ENCODE measurements at places on chromosomes 16 and 17. TPM values are rescaled to one million over a fixed set of nuclear protein-coding genes. Genes with fewer than 3 reads are reported as not detected.

The TNRC6C gene
- 19.6 TPM for total RNA-seq

The ENPP7 gene
- 0.16 TPM for total RNA-seq

The TMEM106A gene
- 18.2 TPM for total RNA-seq

The HCRT gene
- not detected for total RNA-seq

The DBNDD1 gene
- 0.18 TPM for total RNA-seq

The CUEDC1 gene
- total RNA-seq = not detected

The SPNS2 gene
- total RNA-seq = 0.17 TPM

The SLC43A2 gene
- 1.7 TPM for total RNA-seq

The CA7 gene
- total RNA-seq = 0.39 TPM

The TMEM238L gene
- not detected for total RNA-seq

The CA4 gene
- not detected for total RNA-seq

The GGT6 gene
- total RNA-seq = not detected

GRCh38 chr16:85642762-85643358 lies 29.7 kb downstream of the GSE1 start:
- no peaks in the 10 kb centered on the region for H3K27me3 ChIP-seq
- no peak overlapping the region for H3K4me3 ChIP-seq
- no peaks in the 10 kb centered on the region for H3K4me1 ChIP-seq
- no peaks in the 10 kb centered on the region for H3K36me3 ChIP-seq

DNA sequence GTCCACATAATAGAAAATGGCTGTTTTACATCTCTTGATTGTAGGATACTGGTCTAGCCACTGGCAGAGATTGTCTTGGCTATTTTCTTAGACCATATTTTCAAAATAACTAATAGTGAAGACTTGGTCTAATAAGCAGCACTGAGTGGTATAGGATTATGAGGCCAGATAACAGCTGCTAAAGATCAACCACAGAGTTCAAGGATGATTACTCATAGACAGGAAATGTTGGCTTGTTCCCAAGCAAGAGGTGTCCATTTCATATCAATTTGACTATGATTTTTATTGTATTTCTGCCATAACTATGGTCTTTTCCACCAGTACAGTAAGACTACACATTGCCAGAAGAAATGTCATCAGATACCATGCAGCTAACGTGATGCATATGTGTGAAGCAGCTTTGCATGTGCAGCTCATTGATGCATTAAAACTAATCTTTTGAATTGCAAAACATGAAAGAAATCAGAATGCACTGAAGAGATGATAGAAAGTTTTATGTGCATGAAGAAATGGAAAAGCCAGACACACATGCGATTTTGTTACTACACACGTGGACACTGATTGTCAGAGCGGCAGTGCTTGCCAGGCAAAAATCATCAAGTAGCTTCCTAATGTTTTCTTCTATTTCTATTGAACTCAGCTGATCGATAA lies 693.3 kb downstream of the CDH11 start:
- H3K4me1 ChIP-seq = no peaks in the 10 kb centered on the region
- no peak overlapping the region for H3K27ac ChIP-seq
- H3K27me3 ChIP-seq = no peaks in the 10 kb centered on the region
- H3K36me3 ChIP-seq = no peaks in the 10 kb centered on the region
- DNase-seq = no peak

GRCh38 chr17:22221344-22221743 lies 529.0 kb downstream of the KCNJ18 start:
- no peaks in the 10 kb centered on the region for H3K36me3 ChIP-seq
- DNase-seq = no peak
- H3K4me3 ChIP-seq = no peak overlapping the region
- no peaks in the 10 kb centered on the region for H3K27me3 ChIP-seq
- no peak overlapping the region for H3K27ac ChIP-seq

DNA sequence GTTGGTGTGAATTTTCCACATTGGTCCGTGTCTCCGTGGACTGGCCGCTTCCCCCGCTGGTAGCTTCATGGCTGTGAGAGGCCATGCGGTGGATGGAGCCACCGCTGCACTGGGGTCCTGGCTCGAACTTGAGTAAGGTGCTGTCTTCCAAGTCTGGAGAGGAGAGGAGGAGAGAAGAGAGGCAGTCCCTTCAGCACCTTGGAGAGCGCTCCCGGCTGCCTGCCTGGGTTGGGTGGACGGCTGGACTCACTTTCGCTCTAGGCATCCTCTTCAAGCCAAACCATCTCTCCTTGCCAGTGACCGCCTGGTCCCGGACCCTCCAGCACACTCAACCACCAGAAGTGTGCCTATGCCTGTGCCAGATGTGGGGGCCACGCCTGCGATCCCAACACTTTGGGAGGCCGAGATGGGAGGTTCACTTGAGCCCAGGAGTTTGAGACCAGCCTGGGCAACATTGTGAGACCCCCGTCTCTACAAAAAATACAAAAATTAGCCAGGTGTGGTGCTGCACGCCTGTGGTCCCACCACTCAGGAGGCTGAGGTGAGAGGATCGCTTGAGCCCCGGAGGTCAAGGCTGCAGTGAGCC lies 6.2 kb downstream of the JPH3 start:
- H3K27ac ChIP-seq = no peak overlapping the region
- peak; percentile 27 for DNase-seq
- no peaks in the 10 kb centered on the region for H3K36me3 ChIP-seq

GRCh38 chr17:3879186-3879585 lies 13.7 kb downstream of the CAMKK1 start:
- H3K4me1 ChIP-seq = no peaks in the 10 kb centered on the region
- H3K36me3 ChIP-seq = peaks cover 2% of the 10 kb centered on the region
- peak overlapping the region; percentile 52 for H3K27ac ChIP-seq
- no peaks in the 10 kb centered on the region for H3K27me3 ChIP-seq
- no peak overlapping the region for H3K4me3 ChIP-seq

GRCh38 chr16:75271441-75272096 lies 20.1 kb upstream of the BCAR1 start:
- H3K27ac ChIP-seq = no peak overlapping the region
- peaks cover 28% of the 10 kb centered on the region for H3K27me3 ChIP-seq
- no peaks in the 10 kb centered on the region for H3K36me3 ChIP-seq
- no peak overlapping the region for H3K4me3 ChIP-seq

DNA sequence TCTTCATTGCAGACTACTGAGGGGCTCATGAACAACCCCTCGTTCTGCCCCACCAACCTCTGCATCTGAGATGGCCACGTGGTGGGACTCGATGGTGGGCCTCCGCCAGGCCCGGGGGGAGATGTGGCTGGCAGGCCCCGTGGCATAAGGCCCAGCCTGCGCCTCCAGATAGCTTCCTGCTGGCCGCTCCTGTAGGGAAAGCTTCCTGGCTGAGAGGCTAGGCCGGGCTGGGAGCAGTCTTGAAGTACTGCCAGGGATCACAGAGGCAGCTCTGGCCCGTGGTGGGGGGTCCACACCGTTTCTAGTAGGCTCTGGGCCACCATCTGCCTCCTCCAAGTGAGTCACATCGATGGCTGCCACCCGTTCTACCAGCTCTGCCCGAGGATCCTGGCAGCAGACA lies 7.6 kb downstream of the CAMKK1 start:
- no peaks in the 10 kb centered on the region for H3K27me3 ChIP-seq
- H3K4me1 ChIP-seq = peaks cover 16% of the 10 kb centered on the region
- peaks cover 2% of the 10 kb centered on the region for H3K36me3 ChIP-seq
- no peak overlapping the region for H3K27ac ChIP-seq
- H3K4me3 ChIP-seq = no peak overlapping the region
- no peak for DNase-seq

- no peaks in the 10 kb centered on the region for H3K4me1 ChIP-seq
- DNase-seq = no peak
- H3K27ac ChIP-seq = no peak overlapping the region
- no peaks in the 10 kb centered on the region for H3K36me3 ChIP-seq
- H3K27me3 ChIP-seq = no peaks in the 10 kb centered on the region
- no peak overlapping the region for H3K4me3 ChIP-seq
Observed at GRCh38 chr16:76190057-76190456, 87.1 kb upstream of the CNTNAP4 start.

GRCh38 chr16:80046848-80047247 lies 446.3 kb upstream of the MAF start:
- H3K4me3 ChIP-seq = no peak overlapping the region
- DNase-seq = no peak
- H3K27me3 ChIP-seq = peaks cover 4% of the 10 kb centered on the region
- no peak overlapping the region for H3K27ac ChIP-seq
- no peaks in the 10 kb centered on the region for H3K4me1 ChIP-seq
- H3K36me3 ChIP-seq = no peaks in the 10 kb centered on the region

DNA sequence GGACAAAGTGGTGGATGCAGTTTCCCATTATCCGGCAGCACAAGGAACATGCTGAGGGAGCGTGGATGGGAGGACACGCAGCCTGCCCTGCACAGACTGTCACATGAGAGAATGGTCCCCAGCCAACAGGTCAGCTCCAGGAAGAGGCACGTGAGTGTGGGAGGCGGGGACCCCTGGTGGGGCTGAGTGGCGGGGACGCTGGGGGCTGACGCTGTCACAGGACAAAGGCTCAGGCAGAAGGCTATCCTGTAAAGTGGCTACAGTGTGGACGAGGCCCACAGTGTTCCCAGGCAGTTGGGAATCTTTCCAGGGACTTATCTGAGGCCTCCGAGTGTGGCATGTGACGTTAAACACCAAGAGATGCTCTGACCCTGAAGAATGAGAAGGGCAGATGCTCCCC lies 30.4 kb downstream of the MBTPS1 start:
- H3K4me3 ChIP-seq = no peak overlapping the region
- H3K4me1 ChIP-seq = peaks cover 43% of the 10 kb centered on the region
- no peak for DNase-seq
- peaks cover 44% of the 10 kb centered on the region for H3K36me3 ChIP-seq

DNA sequence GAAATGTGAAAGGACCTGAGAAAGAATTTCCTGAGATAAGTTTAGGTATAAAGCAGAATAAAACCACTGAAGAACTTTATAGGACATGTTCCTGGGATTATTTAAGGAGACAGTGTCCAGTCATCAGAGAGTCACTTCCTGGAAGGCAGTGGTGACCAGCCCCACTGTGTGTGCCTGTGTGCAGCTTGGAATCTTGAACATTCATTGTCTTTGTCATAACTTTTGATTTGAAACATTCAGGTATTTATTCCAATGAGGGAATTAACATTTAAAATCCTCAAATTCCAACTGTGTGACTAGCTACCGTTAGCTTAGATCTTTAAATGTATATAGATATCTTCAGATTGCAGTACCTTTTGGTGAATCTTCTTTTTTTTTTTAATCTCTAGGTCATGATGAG lies 61.7 kb upstream of the MRC2 start:
- no peak overlapping the region for H3K27ac ChIP-seq
- no peaks in the 10 kb centered on the region for H3K27me3 ChIP-seq
- H3K4me3 ChIP-seq = no peak overlapping the region
- no peak for DNase-seq
- H3K36me3 ChIP-seq = peaks cover 36% of the 10 kb centered on the region

- no peaks in the 10 kb centered on the region for H3K27me3 ChIP-seq
- peaks cover 7% of the 10 kb centered on the region for H3K4me1 ChIP-seq
- H3K36me3 ChIP-seq = peaks cover 16% of the 10 kb centered on the region
- no peak overlapping the region for H3K4me3 ChIP-seq
Observed at GRCh38 chr17:16178836-16179235, 36.5 kb downstream of the NCOR1 start.

DNA sequence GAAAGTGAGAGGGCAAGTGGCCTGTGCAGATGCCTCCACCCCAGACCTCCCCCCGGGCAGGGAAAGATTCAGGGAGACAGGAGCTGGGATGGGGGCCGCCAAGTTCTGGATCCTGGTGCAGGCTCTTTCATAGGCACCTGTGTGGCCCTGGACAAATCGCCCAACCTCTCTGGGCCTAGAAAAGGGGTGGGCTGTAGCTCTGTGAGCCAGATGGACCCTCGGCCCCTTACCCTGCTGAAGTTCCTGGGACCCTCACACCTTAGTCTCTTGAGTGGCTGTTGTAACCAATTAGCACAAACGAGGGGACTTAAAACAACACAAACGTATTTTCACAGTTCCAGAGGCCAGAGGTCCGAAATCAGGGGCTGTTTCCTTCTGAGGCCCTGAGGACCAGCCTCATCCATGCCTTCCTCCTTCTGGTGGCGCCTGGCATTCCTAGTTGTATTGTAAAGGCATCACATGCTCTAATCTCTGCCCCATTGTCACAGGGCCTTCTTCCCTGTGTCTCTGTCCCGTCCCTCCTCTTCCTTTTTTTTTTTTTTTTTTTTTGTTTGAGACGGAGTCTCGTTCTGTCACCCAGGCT lies 352.6 kb downstream of the SEC14L1 start:
- DNase-seq = no peak
- H3K36me3 ChIP-seq = peaks cover 23% of the 10 kb centered on the region
- no peaks in the 10 kb centered on the region for H3K27me3 ChIP-seq
- H3K4me3 ChIP-seq = no peak overlapping the region

GRCh38 chr17:75647061-75647460 lies 13.8 kb downstream of the SMIM5 start:
- H3K36me3 ChIP-seq = peaks cover 9% of the 10 kb centered on the region
- no peaks in the 10 kb centered on the region for H3K27me3 ChIP-seq
- no peak overlapping the region for H3K4me3 ChIP-seq
- no peak overlapping the region for H3K27ac ChIP-seq
- DNase-seq = no peak

DNA sequence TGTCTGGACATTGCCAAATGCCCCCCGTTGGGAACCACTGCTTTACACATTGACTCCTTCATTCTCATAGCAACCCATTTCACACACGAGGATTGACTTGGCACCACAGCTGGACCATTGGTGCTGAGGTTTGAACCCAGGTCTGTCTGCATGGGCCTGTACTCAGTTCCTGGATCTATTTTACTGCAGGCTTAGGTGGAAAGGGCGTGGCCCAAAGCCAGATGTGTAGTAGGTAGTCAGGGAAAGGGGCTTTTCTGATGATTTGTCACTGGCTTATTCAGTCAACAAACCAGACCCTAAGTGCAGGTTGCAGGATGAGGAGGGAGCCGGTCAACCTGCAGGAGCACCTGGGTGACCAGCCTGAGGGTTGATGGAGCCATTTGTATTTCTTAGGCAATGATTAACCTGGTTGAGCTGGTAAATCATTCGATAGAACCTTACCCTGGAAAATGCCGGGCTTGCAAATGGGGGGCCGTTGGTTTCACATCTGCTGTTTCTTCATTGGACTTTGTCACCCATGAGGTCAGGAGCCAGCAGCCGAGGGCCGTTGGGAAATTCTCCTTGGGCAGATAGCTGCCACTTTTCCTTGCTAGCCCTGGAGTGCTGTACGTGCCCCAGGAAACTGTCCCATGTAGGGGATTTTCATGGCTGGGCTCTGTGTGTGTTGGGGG lies 104.4 kb downstream of the CMIP start:
- no peaks in the 10 kb centered on the region for H3K27me3 ChIP-seq
- no peak for DNase-seq
- peaks cover 52% of the 10 kb centered on the region for H3K4me1 ChIP-seq
- no peak overlapping the region for H3K4me3 ChIP-seq
